ENCODE measurements at places on chromosomes 1 and 21.
A peak's percentile ranks its signal among the peaks of the same experiment; 100 is the strongest.

- no peak for DNase-seq
These were observed 43.6 kb upstream of the CCDC190 start for GRCh38 chr1:162904579-162904978.

DNA sequence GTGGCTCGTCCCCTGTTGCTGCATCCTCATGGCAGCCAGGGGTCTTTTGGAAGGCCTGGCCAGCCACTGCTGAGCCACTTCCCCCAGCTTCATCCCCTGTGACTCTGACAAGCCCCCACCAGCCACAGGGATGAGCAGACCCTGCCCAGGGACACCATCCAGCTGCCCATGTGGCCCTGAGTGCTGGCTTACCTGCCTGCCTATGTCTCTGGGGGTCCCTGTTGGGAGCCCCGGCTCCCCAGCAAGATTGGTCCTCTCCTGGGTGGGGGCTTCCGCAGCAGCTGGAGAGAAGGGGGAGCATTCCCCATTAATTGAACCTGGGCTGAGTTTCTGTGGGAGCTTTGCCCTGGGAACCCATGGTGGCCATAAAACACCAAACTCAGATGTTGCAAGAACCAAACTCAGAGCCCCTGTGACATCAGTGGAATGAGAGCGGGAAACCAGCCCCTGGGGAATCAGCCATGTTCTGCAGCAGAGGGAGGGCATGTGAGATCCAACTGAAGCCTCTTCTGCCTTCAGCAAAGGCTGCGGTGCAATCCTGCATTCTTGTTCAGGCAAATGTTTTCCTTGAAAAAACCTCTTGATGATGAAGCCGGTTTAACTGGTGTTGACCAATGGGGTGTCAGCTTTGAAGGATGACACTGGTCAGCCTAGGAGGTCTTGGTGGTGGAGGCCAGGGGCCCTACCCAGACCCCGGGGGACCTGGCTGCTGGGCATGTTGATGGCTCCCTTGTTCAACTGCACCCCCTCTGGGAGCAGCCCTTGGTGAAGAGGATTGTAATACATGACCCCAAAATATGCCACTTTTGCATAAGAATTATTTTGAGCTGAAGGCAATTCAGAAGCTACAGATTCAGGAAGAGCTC, 28.3 kb upstream of the COL18A1 start:
- no peak for DNase-seq

- DNase-seq, result peak; percentile 53
These were observed 47.1 kb upstream of the PODN start for GRCh38 chr1:53014791-53015507.

DNA sequence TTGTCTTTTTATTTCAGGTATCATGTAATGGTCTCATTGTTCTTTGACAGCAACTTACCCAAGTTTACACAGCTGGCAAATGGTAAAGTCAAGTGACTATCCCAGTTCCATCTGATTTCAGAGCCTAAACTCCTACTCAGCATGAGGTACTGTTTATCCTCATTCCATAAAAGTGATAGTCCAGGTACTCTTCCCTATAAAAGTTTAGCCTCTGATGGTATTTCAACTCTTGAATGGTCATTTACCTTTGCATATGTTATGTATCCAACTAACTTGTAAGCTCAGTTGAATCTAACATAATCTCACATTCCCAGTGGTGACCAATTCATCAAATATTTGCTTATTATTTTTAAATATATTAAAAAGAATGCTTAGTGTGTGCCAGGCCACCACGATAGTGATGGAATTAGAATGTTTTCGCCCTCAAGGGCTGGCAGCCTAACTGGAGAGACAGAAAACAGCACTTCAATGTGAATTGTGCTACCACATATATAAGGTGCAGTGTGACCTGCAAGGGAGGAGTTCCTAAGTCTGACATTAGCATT, 307.1 kb downstream of the CTH start:
- DNase-seq, result no peak

DNA sequence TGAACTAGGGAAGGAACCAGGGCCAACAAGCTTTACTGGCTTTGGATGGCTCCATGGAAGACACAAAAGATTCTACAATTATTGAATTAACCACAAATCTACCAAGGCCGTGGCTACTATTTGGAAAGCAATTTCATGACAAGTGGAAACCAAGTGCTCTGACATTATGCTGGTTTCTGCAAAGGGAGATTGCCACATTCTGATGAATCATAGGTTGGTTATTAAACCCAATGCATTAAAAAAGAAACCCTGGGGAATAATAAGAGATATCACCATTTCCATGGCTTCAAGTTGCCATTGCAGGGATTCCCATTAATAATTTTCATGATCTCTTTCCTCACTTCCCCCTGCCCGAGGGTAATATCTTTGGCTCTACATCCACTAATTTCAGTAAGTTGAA, 359.2 kb upstream of the NCAM2 start:
- DNase-seq, result no peak

DNA sequence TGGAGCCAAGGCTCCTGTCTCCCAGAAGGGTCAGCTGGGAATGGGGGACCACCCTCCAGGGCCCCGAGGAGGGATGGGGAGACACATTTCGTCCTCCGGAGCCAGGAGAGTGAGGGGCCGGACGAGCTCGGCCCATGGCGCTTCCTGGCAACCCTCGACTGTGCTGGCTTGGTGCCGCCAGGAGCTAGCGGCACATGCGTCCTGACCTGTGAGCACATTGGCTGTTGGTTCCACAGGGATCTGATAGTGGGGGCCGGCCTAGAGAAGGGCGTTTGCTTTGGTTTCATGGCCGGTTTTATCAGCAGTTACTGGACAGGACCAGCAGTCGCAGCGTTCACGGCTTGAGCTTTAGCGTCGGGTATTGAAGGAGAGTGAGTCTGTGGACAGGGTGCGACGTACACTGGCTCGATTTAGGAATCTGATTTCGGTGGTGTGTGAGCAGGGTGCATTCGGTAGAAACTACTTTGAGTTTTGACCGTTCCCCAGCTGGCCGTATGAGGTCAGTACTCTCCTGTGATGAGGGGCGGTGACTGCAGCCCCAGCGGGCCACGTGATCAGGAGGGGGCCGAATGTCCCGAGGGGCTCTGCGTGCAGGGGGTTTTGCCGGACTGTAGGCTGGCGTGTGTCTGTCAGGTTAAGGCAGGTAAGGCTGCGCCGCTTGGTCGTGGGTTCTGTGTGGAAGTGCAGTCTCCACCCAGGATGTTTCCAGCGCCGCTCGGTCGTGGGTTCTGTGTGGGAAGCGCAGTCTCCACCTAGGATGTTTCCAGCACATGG, 18.7 kb downstream of the FAAP20 start:
- DNase-seq, result no peak

DNA sequence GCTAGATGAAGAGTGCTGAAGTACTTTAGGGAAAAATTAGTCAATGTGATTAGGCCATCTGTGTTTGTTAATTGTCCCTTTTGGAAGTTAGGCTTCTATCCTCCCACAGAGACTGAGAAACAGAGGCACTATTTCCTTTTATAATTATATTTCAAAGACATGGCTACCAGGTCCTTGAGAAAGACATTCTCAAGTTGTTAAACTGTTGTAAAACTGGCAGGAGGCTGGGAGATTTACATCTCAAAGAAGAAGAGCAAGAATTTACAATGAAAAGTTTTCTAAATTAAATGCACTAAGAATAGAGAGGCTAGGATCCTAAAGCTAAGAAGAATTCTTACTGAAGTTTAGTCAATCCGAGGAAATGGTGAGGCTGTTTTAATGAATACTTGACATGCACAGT, 74.0 kb upstream of the BRINP3 start:
- DNase-seq, result no peak

GRCh38 chr1:103514920-103515503, 10.5 kb upstream of the RNPC3 start:
- no peak for DNase-seq

DNA sequence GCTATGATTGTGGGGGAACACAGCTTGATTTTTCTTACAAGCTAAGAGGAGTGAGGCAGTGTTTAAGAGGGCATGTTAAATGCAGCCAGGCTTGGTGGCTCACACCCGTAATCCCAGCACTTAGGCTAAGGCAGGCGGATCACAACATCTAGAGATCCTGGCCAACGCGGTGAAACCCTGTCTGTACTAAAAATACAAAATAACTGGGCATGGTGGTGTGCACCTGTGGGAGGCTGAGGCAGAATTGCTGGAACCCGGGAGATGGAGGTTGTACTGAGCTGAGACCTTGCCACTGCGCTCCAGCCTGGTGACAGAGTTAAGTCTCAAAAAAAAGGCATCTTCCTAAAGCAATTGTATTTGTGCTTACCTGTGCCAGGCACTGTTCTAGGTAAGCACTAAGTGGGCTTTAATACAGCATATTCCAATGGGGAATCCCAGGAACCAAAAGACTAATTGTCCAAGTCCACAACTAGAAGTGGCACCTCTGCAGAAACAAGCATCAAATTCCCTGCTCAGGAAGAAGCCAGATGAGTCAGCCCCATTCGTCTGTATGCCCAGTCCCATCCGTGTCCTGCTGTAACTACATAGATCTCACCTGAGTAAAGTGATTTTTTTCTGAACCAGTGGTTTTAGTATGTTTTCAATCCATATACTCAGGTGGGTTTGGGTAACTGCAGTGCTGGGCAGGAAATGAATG, 4.6 kb downstream of the RCC1 start:
- DNase-seq, result no peak

DNA sequence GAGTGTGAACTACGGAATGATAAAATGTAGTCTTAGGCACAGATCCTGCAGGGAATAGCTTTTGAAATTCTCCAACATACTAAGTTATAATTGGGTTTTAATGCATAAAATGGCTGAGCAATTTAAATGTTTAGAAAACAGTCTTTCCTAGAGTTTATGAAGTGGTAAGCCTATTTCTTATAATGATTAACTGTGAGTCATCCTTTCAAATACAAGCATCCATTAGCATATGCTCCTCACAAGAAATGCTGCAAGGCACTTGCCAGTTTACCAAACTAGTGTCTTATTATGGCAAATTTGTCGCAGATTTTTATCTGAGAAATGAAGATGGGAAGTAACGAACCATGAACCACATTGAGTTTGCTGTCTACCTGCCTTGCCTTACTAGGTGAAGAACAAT, 101.3 kb upstream of the ESRRG start:
- DNase-seq, result no peak
